ENCODE measurements at places on chromosomes 2 and 18. TPM values are rescaled to one million over a fixed set of nuclear protein-coding genes. Genes with fewer than 3 reads are reported as not detected.

The TDRD15 gene
- total RNA-seq: 0.06 TPM

The FIGN gene
- 6.1 TPM for total RNA-seq

The GATA6 gene
- total RNA-seq: 14.0 TPM

The PTPRN gene
- 0.88 TPM for total RNA-seq

The MLPH gene
- 4.6 TPM for total RNA-seq

The RSAD2 gene
- 7.2 TPM for total RNA-seq

The PAX8 gene
- total RNA-seq: 178 TPM

The MOGAT1 gene
- not detected for total RNA-seq

The PLA2R1 gene
- 54.5 TPM for total RNA-seq

The HOXD13 gene
- 0.06 TPM for total RNA-seq

The DSG4 gene
- total RNA-seq: not detected

The NYAP2 gene
- 0.12 TPM for total RNA-seq
